ENCODE measurements at places on chromosomes 6 and 20.

- no peak for DNase-seq
These were observed 22.2 kb upstream of the GABRR1 start for GRCh38 chr6:89239338-89239737.

DNA sequence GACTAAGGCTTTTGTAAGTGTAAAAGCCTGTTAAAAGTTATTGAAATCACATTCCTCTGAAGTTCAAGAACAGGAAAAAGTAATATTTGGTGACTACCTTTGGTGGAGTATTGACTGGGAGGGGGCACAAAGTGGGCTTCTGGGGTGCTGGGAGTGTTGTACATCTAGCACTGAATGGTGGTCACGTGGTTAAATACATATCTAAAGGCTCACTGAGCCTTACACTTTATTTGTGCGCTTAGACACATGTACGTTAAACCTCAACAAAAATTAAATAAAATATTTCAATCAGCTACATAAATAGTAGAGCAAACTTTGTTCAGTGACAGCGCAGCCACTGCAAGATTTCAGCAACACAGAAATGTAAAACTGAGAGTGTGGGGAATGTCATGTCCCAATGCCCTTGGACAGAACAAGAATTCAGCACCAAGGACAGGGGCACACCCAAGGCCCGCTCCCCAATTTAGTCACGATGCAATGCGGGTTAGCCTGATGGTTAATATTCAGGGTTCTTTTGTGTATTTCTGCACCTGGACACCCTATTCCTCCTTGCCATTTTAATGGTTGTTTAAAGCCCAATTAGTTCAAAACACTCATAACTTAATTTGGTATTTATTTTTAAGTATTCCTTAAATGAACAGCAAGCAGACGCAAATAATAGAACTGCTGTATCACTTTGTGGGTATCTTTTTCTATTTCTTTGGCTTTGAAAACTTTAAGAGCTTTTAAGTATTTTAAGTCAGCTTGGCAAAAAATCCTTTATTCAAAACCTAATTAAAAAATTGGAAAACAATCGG is 37.4 kb downstream of the ANGPT4 start:
- no peak for DNase-seq

- DNase-seq = no peak
These were observed 46.1 kb downstream of the POU3F2 start for GRCh38 chr6:98880486-98880885.

DNA sequence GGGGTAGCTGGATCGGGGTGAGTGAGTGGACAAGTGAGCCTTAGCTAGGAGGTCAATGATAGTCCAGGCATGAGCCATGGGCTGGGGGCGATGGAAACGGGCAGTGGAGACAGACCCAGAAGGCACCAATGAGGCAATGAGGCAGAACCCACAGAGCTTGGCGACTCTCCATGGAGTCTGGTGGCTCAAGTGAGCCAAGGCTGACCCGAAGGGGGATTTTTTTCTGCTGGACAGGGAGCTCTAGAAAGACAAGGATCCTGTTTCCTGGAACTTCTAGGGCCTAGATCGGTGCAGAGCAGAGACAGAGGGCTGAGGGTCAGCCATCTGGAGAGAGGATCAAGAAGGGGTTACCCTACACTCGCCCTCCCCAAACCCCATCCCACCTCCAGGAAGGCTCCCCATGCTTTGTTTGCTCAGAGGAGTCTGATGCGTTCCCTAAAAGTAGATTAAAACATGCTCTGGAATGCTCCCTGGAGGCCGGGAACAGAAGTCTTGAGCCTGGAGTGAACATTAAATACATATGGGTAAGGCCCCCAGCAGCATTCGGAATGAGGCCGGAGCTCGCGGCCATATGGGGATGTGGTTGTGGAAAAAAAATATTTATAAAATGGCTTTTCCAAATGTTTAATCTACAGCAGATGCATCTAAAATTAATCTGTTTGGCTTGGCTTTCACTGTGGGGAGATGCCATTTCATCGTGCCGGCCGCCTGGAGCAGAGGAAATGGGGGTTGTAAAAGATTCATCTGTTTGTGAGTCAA is 237.8 kb upstream of the PMEPA1 start:
- no peak for DNase-seq

DNA sequence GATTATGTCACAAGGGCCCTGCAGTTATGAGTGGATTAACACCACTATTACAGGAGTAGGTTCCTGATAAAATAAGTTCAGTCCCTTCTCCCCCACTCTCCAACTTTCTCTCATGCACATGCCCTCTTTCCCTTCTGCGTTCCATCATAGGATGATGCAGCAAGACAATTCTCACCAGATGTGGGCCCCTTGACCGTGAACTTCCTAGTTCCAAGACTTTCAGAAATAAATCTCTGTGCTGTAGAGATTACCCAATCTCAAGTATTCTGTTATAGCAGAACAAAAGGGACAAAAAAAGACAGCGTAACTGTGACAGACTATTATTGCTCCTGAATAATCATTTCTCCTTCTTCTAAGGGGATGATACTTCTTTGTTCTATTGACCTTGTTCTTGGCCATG is 33.8 kb upstream of the TMEM244 start:
- no peak for DNase-seq

DNA sequence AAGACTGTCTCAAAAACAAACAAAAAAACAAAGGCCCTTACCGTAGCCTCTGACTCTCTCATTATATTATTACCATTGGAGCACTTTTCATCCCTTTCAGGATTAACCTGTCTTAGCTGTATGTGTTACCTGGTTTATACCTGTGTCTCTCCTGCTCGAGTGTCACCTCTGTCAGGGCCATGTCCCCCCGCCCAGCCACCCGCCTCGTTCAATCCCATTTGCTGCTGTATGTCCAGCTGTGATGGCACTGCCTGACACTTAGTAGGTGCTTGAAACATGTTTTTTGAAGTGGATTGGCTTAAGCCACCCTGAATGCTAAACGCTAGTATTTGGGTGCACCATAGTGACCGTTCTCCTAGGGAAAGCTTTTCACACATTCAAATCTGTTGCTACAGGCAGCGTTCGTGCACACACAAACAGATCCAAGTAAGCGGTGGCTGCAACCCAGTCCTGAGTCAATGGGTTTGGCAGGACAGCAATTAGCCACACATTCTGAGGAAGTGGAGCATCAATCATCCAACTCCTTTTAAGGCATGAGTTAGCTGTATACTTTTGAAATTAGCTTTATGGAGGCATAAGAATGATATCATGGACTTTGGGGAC is 98.9 kb upstream of the ZNF217 start:
- no peak for DNase-seq

DNA sequence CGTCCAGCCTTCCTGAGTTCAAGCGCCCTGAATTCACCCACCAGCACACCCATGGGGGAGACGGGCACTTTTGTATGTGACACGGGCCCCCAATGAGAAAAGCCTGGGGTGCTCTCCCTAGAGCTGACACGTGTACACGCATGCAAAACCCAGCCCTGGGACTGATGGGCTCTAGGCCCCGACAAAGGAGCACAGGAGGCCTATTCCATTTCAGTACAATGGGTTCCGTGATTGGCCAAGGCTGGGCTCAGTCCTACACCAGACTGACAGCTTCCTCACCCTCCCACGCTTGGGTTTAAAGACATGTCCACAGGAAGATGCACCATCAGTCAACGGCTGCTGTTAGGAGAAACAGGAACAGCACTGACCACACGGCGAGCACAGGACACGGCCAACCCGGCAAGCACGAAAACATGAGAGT is 8.8 kb downstream of the ZBTB46 start:
- no peak for DNase-seq

GRCh38 chr20:9119776-9120175 is 50.9 kb downstream of the PLCB4 start:
- DNase-seq = no peak

DNA sequence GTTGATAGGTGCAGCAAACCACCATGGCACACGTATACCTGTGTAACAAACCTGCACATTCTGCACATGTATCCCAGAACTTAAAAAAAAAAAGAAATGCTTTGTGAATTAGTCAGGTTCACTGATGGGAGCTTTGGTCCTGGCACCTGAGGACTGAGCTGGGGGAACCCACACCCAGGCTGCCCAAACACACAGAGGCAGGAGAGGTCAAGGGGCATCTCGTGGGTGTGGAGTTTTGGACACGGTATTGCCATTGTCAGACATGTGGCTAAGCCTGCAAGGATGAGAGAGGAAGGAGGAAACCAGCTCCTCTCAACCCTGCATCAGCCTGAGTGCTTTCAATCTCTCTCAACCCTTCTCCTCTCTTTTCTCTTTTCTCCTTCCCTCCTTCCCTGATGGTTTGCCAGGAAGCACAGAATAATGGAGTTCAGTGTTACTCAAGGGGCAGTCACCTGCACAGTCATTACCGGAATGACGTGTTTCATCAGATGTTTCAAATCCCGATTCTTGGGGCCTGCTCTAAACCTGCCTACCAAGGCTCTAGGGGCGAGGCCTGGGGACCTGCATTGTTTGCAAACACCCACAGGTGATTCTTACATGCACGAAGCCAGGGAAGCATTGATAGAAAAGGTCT is 89.9 kb upstream of the NEDD9 start:
- DNase-seq = no peak

DNA sequence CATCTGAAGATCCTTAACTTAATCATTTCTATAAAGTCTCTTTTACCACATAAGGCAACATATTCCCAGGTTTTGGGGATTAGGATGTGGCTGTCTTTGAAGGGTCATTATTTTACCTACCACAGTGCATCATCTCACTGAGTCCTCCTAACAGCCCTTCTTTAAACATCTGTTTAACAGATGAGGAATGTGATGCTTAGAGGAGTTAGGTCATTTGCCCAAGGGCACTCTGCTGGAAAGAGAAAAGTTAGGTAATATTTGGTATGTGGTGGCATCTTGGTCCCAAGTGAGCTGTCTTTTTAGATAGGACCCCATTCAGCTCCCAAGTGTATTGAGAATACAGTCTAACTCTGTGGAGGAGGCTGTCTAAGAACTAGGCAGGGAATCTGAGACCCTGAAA is 11.0 kb downstream of the MMP24 start:
- no peak for DNase-seq

- DNase-seq = no peak
These were observed 100.1 kb downstream of the YTHDF1 start for GRCh38 chr20:63115651-63116411.

GRCh38 chr6:121498481-121499276 is 63.2 kb downstream of the GJA1 start:
- no peak for DNase-seq

DNA sequence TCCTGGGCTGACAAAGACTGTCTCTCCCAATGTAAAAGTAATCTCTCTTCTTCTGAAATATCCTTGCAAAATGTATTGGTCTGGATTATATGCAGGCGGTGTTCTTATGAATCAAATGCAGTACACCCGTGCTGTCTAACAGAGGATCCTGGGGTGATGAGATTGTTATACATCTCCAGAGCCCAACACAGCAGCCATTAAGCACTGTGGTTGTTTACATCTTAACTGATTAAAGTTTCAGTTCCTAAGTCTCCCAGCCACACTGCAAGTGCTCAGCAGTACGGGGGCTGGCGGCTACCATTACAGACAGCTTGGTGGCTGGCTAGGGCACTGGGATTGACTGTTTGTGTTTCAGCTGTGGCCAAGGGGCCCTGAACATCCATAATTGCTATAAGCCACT is 7.0 kb downstream of the UNC93A start:
- DNase-seq = no peak

DNA sequence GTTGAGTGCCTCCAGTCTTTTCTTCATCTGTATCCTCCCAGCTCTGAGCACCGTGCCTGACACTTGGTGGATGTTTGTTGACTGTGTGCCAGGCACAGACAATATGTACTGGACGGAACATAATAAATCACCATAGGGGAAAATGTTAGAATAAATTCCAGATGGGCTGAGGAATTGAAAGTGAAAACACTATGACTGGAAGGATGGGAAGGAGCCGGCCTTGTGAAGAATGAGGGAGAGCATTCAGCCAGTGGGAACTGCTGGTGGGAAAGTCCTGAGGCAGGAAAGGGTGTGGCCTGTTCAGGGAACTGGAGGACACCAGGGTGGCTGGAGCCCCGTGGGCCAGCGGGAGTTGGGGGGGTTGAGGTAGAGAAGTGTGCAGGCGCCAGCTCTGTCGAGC is 75.4 kb downstream of the MTHFD1L start:
- no peak for DNase-seq

DNA sequence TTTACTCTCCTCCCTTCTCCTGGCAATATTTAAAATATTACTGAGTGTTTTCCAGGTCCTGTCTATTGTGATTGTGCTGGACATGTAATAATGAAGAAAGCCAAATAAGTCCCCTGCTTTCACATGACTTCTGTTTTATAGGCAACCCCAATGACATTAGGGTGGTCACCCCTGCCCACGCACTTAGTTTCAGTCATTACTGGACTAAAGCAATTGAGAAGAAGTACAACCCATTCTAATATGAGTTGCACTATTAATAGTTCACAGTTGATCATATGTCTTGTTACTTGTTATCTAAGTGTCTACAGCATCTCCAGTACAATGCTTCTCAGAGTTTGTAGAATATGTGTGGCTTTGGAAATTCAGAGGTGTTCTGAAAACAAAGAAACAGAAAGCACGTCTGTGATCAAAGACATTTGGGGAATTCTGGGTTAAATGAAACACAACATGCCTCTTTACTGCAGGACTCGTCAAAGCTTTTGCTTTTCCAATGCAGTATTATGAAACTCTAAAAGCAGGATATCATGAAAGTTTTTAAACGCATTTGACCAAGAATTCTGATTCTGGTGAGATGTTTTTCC is 789.5 kb downstream of the DHX35 start:
- DNase-seq = no peak

GRCh38 chr6:87407561-87407900 is 241 bp upstream of the CFAP206 start:
- DNase-seq = peak; percentile 52
